Stimulated activated naive CD4-positive, alpha-beta T cell treated with Interleukin-2 at 50 U/mL for 16 hours (primary cell): ENCODE measurements at places on chromosomes 7 and 10.

- no peak for DNase-seq
Measured at GRCh38 chr10:38605153-38605661, 511.1 kb downstream of the ZNF37A start.

- DNase-seq = no peak
Measured at GRCh38 chr10:43939389-43939938, 290.8 kb upstream of the ZNF32 start.

DNA sequence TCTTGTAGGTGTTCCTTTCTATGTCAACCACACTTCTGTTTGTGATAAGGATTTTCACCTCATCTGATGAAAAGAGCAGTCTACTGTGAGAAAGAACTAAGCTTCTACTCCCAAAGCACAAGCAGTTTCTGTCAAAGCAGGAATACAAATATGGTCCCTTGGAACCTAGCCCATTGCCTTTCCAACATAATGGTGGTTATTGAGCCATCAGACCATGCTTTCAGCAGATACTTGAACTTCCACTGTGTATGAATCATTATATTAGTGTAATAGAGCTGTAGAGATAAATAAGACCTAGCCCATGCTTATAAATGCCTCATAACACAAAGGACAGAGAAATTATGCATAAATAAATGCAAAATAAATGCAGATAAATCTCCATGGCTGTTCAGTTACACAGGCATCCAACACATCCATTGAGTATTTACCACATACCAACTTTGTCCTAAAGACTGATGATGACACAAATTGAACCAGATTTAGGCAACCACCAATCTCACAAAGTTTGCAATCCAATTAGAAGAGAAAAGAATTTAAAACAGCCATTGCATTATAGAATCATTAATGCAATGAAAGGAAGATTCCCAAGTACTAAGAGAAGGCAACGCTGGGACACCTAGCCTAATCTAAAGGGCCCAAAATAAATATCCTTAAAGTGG, 729.4 kb upstream of the C7orf33 start:
- no peak for DNase-seq

GRCh38 chr7:32495298-32496051, at the start of gene AVL9:
Gene AVL9, plus strand, starts transcription at chr7:32495489. Its CDS starts 221 bp downstream, at chr7:32495710.
- peak; percentile 99 for DNase-seq

- DNase-seq = no peak
Measured at GRCh38 chr7:157523371-157523765, 186.6 kb downstream of the DNAJB6 start.

DNA sequence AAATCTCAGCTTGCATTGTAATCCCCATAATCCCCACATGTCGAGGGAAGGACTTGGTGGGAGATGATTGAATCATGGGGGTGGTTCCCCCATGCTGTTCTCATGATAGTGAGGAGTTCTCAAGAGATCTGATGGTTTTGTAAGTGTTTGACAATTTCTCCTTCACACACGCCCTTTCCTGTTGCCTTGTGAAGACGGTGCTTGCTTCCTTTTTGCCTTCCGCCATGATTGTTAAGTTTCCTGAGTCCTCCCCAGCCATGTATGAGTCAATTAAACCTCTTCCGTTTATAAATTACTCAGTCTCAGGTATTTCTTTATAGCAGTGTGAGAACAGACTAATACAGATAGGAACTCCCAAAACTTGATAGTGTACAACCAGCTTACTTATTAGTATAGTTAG, 98.6 kb downstream of the CREM start:
- DNase-seq = no peak

- DNase-seq = no peak
Measured at GRCh38 chr10:20877986-20878983, 18.8 kb downstream of the NEBL start.

DNA sequence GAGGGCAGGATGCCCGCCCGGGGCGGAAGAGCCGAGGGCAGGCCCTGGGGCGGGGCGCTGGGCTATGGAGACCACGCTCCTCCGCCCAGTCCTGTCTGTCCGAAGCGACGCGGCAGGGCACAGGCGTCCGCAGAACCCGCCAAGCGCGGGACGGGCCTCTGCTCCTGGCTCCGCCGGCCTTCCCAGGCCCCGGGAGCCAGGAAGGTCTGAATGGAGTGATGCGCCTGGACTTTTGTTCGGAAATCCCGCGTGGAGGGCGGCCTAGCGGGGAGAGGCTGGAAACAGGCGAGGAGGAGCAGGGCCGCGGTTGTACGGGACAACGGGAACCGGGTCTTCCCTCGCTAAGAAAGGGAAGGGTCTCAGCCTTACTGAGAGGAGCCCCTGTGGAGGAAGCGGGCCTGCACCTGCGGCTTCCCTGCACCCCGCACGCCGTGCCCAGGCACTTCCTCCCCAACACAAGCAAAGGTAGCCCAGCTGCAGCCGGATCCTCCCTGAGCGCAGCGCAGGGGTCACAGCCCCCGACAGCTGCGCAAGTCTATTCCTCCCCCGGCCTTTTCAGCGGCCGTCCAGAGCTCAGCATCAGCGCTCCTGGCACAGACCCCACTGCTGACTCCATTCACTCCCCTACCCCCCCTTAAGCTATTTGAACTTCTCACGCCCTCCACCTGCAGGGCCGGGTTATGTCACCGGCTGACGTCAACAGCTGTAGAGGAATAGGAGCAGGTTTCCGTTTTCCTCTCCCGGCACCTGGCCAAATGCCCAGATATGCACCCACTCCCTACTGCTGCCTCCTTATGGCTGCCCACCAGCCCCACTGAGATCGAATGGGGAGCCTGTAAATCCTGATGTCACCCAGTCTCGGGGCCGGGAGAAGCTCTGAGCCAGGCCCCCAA, 143.2 kb upstream of the RET start:
- DNase-seq = no peak

DNA sequence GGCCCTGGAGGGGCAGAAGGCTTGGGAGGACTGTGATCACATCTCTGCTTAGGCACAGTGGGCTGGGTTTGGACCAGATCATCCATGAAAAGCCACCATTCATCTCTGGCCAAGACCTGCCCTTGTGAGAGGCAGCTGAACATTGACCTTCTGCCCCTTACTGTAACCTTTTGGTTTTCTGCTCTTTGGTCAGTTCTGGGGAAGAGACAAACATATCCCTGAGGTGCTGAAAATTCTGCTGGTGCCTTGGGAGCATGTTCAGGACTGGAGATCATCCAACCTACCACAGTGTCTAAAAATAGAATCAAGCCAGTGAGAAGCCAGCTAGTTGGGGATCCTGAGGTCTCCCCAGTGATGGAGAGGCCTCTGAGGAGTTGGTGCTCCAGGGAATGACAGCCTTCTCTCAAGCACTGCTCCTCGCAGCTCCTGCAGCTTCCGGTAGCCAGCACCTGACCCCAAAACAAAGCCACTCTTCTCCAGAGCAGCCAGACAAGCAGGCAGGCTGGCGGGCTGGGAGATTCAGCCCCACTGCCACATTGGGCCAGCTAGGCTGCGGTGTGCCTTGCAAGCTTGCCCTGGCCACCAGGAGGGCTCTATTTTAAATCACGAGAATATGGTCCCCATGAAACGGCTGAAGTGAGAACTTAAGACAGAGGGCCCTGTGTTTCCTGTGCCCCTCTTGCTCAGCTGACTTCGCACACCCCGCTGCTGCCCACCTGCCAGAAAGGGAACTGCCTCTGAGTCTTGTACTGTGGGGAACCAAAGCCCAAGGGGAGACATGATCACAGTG, 37.8 kb upstream of the UBE2H start:
- no peak for DNase-seq

DNA sequence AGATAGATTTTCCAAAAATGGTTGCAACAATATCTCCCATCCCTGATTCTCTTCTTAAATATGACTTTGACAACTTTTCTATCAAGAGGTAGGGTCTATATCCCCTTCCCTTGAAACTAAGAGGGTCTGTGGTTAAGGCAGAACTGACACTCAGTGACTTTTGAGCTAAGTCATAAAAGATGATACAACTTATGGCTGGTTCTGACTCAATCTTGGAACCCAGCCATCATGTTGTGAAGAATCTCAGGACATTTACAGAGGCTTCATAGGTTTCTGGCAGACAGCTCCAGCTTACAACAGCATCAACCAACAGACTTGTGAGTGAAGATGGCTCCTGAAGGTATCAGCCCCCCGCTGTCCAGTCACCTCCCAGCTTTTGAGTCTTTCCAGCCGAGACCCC, 203.5 kb downstream of the RNLS start:
- DNase-seq = no peak

GRCh38 chr10:117413928-117414618, 38.8 kb upstream of the PDZD8 start:
- DNase-seq = no peak

- DNase-seq = no peak
Measured at GRCh38 chr7:26180792-26181198, 19.8 kb downstream of the HNRNPA2B1 start.

- DNase-seq = peak; percentile 41
Measured at GRCh38 chr7:143408686-143409561, at the start of gene EPHA1. Gene EPHA1, minus strand, starts transcription at chr7:143408856. Its CDS starts 51 bp downstream, at chr7:143408805.

DNA sequence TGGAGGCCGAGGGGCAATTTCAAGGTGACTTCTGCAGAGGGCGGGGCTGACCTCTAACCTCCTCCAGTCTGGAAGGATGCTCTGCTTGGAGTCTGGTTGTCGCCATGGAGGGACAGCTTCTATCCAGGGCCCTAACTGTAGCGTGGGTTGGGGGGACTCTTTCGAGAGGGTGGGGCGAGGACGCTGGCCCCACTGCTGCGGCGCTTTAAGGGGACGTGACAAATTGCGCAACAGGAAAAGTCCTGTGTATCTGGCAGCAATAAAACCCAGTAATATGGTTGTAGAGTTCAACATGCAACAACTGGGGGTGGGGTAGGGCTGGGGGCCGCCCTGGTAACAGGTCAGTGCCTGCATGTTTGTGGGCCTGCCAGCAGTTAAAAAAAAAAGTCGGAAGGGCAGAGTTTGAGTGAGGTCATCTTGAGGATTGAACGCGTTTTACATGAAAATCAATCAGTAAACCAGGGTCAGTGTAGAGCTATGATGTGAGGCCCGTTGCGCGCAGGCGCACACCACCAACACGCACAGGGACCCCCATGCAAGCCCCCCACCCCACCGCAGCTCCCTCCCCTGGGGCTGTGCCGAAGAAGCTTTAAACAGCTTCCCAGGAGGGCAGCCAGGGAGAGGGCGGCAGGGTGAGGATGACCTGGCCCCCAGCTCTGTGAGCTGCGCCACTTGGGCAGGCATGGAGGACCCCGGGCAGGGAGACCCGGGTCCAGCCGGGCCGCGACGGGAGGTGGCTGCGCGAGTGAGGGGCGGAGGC, 4.3 kb downstream of the SHH start:
- no peak for DNase-seq

DNA sequence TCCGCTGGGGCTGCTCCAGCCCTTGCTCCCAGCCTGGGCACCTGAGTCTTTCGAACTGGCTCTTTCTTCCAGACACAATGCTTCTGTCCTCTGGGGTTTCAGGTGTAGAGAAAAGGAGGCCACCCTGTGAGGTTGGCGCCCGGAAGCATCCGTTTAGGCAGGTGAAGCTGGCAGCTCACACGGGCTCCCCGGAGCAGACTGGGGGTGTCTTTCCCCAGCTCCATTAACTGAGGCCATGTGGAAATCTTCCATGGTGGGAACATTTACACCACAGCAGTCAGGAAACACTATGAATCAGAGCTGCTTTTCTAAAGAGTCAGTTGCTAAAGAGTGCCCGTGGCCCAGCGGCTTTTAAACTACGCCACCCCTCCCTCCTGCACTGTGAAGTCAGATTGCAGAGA, 29.2 kb downstream of the PRKAG2 start:
- no peak for DNase-seq

GRCh38 chr7:43392638-43393330, 190.1 kb upstream of the STK17A start:
- no peak for DNase-seq

DNA sequence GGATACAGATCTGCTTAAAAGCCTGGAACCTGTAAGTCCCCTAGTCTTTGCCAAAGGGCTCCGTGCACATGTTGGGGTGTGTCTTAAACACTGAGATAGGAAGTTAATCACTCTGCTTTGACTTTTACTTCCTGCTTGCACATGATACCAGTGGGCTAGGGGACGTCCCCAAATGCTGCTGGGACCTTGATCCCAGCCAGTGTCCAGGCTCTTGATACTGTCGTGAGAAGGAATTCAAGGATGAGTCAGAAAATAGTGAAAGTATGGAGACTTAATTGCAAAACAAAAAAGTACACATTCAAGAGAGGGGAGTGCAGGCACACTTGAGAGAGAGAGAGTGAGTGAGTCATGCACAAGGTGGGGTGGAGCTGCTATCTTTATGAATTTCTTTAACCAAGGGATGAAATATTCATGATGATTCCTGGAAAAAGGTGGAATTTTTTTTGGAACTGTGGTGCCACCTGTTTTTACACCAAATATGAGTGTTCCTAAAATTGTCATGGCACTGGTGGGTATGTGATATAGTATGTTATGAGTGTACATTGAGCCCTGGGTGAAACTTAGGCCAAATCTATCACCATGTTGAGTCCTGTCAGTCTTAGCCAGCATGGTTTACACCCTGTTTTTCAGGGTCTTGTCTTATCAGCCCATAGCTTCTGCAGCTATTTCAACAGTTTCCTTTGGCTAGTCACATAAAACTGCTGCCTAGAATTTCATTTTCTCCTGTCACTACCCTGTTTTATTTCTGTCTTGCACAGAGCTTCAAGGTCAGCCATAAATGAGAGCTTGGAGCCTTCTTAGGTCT, 88.3 kb upstream of the CYP26C1 start:
- DNase-seq = no peak

GRCh38 chr7:1692515-1693418, 22.7 kb downstream of the ELFN1 start:
- no peak for DNase-seq

GRCh38 chr7:2241580-2242540, at the start of the genes MRM2 and NUDT1:
Gene MRM2, minus strand, starts transcription at chr7:2242205. Its CDS starts 36 bp downstream, at chr7:2242169.
Gene NUDT1, plus strand, starts transcription at chr7:2242226. Its CDS starts 2,349 bp downstream, at chr7:2244575.
- peak; percentile 60 for DNase-seq

GRCh38 chr10:109924967-109925620, 1.8 kb upstream of the XPNPEP1 start:
- no peak for DNase-seq

- no peak for DNase-seq
Measured at GRCh38 chr10:124245806-124246440, 152.5 kb upstream of the CHST15 start.
